ENCODE measurements at places on chromosomes 2 and 18.

- no peak for DNase-seq
Measured at GRCh38 chr2:202690321-202690900, 55.6 kb downstream of the FAM117B start.

- no peak for DNase-seq
Measured at GRCh38 chr2:179963626-179964025, 43.5 kb downstream of the CWC22 start.

- DNase-seq = no peak
Measured at GRCh38 chr18:49189772-49190171, 239.0 kb upstream of the SMAD7 start.

DNA sequence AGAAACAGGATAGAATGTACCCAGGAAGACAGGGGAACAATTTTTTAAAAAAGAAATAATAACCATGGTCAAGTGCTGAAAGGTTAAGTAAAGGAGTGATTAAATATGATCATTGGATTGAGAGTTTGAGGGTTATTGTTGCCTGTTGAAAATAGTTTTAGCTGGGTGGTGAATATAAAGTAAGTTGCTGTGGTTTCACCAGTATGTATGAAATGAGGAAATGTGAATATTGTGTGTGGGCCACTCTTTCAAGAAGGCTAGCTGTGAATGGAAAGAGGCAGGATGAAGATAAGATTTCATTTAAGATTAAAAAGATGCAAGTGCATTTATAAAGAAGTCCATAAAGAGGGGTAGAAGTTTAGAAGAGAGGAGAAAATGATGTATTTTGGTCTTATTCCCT is 53.8 kb downstream of the GULP1 start:
- no peak for DNase-seq

DNA sequence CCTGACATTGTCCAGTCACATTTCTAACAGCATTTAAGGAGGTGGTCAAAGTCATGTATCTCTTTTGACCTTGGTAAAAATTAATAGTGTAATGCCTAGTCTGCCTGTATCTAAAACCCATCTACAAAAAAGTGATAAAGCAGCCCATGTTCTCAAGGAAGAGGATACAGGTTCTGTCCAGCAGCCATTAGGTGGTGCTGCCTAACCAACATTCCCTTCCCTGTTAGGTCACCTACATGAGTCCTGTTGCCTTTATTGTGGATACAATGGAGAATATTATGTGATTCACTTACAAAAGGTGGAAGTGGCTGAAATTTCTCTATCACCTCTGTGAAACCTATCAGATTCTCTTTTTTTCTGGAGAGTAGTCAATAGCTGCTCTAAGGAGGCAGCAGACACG is 52.5 kb downstream of the AQP4 start:
- peak; percentile 26 for DNase-seq

GRCh38 chr2:45935791-45936622 is 284.5 kb downstream of the PRKCE start:
- peak; percentile 96 for DNase-seq

GRCh38 chr2:38146907-38147307 is 71.0 kb upstream of the CYP1B1 start:
- DNase-seq = peak; percentile 82

GRCh38 chr2:119702918-119703401 is 24.0 kb downstream of the TMEM177 start:
- no peak for DNase-seq

- peak; percentile 72 for DNase-seq
Measured at GRCh38 chr2:151947813-151948165, 119.6 kb upstream of the ARL5A start.

- no peak for DNase-seq
Measured at GRCh38 chr2:177398290-177398683, 5.7 kb downstream of the AGPS start.

DNA sequence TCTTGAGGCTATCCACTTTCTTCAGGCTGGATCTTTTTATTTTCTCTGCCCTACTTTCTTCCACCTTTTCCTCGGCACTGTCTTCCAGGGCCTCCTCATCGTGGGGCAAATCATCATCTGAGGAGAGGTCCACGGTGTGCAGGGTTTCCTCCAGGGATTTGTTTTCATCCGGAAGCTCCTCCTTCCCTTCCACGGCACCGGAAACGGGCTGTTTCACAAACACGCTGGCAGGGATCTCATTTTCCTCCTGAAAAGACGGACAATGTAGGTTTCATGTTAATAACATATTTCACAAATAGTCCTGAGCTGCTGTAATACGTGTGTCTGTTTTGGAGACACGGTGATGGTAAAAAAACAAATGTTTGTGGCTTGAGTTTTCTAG is 10.4 kb downstream of the CAVIN2 start:
- no peak for DNase-seq

- DNase-seq = peak; percentile 8
Measured at GRCh38 chr2:192030289-192030688, 164.4 kb downstream of the TMEFF2 start.

DNA sequence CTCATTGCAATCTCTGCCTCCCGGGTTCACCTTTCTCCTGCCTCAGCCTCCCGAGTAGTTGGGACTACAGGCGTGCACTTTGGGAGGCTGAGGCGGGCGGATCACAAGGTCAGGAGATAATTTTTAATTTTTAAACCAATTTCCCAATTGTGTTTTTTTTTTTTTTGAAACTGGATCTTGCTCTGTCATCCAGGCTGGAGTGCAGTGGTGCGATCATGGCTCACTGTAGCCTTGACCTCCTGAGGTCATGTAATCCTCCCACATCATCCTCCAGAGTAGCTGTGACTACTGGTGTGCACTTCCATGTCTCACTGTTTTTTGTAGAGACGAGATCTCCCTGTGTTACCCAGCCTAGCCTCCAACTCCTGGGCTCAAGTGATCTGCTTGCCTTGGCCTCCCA is 49.3 kb downstream of the GLS start:
- DNase-seq = no peak

DNA sequence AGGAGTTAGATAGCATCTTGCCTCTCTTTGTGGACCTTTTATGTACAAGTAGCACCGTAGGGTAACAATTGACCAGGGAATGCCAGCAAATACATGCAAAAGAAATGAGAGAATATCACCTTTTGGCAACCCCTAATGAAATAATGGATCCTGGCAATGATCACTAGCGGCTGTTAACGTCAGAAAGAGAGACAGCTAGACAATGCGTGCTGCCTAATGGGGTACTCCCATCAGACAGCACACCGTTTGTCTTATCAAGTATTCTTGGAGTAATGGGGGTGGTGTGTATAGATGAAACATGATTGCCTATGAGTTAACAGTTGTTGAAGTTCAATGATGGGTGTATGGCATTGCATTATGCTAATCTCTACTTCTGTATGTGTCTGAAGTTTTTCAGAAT is 1.6 kb downstream of the ELAC1 start:
- no peak for DNase-seq

GRCh38 chr2:113133704-113134598 is 6.6 kb downstream of the IL1RN start:
- no peak for DNase-seq

- no peak for DNase-seq
Measured at GRCh38 chr2:218782528-218782844, 539 bp downstream of the CYP27A1 start.

DNA sequence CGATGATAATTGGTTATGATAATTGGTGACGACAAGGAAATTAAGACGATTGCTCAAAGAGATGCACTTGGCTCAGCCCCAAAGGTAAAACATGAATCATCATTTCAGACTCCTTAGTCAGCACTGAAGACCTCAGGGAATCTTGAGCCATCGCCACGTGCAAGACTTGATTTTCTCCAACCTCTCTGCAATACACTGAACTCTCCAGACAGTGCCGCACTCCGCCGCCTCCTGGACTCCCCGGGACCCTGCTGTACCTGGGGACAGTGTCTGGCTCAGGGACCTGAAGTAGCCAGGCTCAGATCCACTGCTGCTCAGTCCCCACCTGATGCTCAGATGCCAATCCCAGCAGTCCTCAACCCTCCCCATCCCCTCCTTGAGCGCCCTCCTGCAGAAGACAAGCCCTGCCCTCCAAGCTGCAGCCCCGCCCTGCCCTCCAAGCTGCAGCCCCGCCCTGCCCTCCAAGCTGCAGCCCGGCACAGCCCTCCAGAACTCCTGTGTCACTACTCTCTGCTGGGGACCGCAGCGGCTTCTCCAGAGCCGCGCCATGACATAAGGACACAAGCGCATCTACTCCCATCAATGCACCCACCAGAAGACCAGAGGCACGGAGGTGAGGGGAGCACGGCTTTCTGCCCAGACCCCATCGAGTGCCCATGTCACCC is 1.1 kb downstream of the TMEM18 start:
- peak; percentile 74 for DNase-seq

DNA sequence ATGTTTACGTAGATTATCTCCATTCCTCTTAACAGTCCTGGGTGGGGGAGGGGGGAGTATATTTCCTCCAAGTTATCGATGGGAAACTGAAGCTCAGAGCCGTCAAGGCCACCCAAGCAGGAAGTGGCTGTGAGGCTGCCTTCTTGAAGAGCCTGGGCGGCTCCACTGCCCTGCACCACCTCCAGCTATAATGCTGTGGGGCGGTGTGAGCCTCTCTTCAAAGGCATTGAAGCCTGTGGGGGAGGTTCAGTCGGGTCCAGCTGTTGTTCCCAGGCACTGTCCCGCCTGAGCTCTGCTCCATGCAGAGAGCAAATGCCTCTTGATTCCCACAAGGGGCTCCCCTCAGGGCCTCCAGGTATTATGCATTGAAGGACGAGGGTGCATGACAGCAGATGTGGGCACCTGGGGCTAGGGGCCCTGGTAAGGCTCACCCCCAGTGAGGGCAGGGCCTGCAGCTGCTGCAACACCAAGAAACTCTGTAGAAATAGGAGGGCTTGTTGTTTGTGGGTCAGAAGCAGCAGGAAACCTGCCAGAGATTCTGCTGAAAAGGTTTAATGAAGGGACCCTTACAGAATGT is 29.5 kb upstream of the LAPTM4A start:
- no peak for DNase-seq

GRCh38 chr2:51153236-51153635 is 121.3 kb upstream of the NRXN1 start:
- no peak for DNase-seq

Data from epithelial cell of prostate (primary cell).